ENCODE measurements at places on chromosomes 13 and 19. TPM values are rescaled to one million over a fixed set of nuclear protein-coding genes. Genes with fewer than 3 reads are reported as not detected.

NKPD1 gene
- 0.08 TPM for polyA plus RNA-seq

MADCAM1 gene
- 11.7 TPM for polyA plus RNA-seq

PRTN3 gene
- polyA plus RNA-seq = 3.2 TPM

ZNF564 gene
- polyA plus RNA-seq = 10.8 TPM

ZNF708 gene
- 20.9 TPM for polyA plus RNA-seq

C1QTNF9B gene
- 1.6 TPM for polyA plus RNA-seq

IL27RA gene
- polyA plus RNA-seq = 8.2 TPM

CGB3 gene
- not detected for polyA plus RNA-seq

TMIGD2 gene
- polyA plus RNA-seq = 0.36 TPM

NRTN gene
- 1.7 TPM for polyA plus RNA-seq

POLRMT gene
- polyA plus RNA-seq = 44.7 TPM

DNA sequence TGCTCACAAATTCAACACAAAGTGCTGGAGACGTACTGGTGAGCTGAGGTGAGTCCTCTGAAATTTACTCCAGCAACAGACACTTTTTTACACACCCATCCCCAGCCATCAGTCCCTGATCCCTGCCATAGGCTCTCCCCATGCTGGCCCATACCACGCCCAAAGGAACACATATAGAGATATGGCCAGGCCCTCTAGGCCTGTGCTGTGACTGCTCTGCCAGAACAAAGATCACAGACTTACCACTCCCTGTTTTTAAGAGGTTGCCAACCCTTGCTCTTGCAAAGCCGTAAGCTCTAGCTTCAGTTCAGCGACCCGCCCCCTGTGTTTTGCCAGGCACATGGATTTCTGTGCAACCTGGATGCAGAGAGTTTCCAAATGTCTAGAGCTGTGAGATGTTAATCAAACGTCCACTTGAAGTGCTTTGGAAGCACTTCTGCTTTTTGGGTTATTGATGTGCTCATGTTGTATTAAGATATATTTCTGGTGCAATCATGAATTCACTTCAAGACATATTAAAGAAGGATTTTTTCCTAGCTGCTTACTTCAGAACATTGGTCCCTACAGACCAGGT lies 59.7 kb downstream of the DLEU7 start:
- no peak for DNase-seq

DNA sequence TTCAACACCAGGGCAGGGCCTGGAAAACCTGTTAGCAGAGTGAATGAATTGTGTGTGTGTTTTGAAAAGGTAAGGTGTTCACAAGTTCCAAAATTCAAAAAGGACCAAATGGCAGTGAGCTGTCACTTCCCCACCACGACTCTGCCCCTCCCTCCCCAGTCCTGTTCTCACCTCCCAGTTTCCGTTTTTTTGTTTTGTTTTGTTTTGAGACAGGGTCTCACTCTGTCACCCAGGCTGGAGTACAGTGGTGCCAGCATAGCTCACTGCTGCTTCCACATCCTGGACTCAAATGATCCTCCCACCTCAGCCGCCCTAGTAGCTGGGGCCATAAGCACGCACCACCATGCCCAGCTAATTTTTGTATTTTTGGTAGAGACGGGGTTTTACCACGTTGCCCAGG lies 20.3 kb upstream of the BCL3 start:
- DNase-seq = no peak

DNA sequence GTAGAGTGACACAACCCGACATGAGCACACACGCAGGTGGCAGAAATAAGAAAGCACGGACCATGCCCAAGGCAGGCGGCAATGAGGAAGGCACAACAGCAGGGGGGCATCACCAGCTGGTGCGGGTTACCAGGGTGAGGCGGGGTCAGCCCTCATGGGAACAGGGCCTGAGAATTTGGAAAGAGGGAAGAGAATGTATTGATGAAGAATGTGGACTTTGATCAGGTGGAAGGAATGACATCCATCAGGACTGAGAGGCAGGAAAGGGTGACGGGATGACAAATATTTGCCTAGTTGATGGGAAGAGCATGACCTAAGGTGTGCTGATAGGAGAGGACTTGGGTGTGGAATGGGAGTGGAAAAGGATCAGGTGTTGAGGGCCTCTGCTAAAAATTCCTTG lies 177.5 kb downstream of the ABCC4 start:
- no peak for DNase-seq

DNA sequence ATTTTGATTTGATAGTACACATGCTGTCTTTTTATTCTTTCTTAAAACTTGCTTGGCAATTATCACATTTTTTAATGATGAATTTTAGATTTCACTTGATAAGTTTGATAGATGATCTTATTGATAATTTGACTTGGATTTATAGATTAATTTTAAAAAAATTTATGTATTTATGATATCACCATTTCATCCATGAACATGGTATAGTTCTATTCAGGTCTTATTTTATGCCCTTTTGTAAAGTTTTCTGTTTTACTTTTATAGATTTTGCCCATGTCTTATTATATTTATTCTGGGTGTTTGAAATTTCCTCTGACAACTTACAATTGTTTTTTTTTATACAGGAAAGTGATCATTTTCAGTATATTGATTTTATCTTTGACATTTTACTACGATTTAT lies 39.5 kb downstream of the ZNF536 start:
- no peak for DNase-seq

DNA sequence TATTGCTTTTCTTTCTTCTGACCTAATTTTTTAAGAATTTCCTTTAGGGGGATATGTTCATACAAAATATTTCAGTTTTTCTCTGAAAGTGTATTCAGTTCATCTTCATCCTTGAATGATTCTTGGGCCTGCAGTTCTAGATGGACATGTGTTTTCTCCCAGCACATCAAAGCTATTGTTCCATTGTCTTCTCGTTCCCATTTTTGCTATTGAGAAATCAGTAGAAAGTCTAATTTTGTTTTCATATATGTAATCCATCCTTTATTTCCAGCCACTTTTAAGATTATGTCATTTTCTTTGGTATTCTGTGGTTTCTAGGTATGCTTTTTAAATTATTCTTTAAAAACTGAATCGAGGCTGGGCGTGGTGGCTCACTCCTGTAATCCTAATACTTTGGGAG lies 15.8 kb upstream of the GRAMD1A start:
- DNase-seq = no peak

GRCh38 chr19:10889880-10890279 lies 18.5 kb downstream of the CARM1 start:
- no peak for DNase-seq

GRCh38 chr19:34494601-34495000 lies 13.0 kb downstream of the WTIP start:
- DNase-seq = no peak

DNA sequence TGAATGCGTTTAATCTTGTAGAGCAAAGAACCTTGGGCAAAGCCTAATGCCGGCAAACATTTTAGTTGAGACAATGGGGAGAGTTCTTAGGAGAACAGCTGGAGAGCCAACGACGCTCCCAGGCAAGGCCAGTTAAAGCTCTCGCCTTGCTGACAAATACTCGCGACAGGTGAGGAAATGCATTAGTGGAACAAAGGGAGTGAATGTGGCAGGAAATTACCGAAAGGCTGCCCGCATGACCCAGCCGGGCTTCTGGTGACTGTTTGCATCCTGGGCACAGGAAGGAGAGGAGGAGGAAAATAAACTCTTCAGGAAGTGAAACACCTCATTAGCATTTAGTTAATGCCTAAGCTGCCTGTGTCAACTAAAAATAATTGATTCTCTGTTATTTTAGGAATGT lies 74.6 kb downstream of the SHISA2 start:
- no peak for DNase-seq

GRCh38 chr19:1400281-1401137 lies 833 bp downstream of the GAMT start:
- DNase-seq = peak; percentile 80

- DNase-seq = no peak
Observed at GRCh38 chr19:58166708-58167280, 16.1 kb upstream of the ZNF274 start.

DNA sequence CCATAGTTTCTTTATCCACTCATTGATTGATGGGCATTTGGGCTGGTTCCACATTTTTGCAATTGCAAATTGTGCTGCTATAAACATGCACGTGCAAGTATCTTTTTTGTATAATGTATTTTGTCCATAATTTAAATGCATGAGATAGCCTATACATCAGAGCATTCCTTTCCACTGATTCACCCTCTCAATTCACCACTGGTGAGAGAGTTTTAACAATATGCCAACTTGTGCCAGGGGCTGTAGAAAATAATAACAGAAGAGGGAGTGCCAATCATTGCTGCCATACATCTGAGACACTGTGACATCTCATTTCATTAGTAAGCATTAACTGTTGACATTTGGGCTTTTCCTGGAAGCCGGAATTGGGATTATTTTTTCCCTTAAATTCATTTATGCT lies 125.1 kb downstream of the RAP2A start:
- DNase-seq = no peak

- no peak for DNase-seq
Observed at GRCh38 chr13:28659621-28659970, 666 bp downstream of the POMP start.

GRCh38 chr19:32401992-32402391 lies 3.6 kb upstream of the DPY19L3 start:
- DNase-seq = no peak

DNA sequence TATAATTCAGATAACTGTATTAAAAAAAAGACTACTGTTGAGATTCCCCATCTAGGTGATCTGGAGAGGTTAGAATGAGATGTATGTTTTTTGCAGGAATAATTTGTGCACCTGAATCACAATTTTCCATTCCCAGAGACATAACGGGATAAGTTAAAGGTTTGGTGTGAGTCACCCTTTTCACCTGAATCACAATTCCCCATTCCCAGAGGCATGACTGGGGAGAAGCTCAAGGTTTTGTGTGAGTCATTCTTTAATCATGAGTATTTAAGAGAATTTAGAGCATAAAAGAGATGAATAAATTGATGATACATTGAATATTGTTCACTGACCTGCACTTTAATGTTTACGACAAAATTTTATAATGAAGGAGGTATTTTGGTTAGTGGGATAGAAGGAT lies 9.0 kb downstream of the OR7A5 start:
- DNase-seq = no peak

DNA sequence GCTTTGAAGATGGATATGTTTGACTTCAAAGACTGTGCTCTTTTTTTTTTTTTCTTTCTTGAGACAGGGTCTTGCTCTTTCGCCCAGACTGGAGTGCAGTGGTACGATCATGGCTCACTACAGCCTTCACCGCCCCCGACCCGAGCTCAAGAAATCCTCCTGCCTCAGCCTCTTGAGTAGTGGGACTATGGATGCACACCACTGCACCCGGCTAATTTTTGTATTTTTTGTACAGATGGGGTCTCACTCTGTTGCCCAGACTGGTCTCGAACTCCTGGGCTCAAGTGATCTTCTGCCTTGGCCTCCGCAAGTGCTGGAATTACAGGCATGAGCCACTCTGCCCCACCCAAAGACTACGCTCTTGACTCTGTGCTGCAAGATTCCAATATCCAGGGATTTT lies 50.4 kb downstream of the SPTBN4 start:
- no peak for DNase-seq

DNA sequence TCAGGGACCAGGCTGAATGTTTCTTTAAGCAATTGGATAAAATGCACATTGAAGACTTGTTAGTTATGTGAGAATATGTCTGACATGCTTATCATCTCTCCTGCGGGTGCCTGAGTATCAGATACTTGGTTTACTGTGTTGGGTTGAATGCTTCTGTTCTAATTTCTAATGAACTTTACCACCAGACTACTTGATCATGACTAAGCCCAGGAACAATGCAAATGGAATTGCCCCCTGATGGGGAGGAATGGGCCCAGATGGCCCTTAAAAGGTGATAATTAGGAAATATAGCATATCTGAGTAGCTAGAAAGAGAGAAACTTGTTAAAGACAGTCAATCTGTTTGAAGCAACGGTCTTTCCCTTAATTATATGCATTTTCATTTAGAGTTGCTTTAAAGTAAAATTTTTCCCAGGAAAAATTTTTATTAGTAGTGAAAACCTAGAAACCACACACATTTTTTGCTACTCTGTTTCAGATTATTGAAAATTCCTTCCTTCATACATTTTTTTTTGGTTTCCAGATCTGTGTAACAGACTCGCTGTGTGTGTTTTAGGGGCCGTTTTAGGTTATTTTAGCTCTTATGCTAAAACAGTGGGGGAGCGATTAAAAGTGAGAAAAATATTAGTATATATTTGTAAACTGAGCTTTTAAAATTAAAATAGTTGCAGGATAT lies 186.6 kb downstream of the TM9SF2 start:
- DNase-seq = no peak

GRCh38 chr19:49347835-49348234 lies 12.6 kb downstream of the CD37 start:
- DNase-seq = no peak

GRCh38 chr13:107130566-107130965 lies 562.6 kb upstream of the ARGLU1 start:
- peak; percentile 67 for DNase-seq

GRCh38 chr13:21310220-21310619 lies 133.8 kb downstream of the MRPL57 start:
- DNase-seq = no peak

DNA sequence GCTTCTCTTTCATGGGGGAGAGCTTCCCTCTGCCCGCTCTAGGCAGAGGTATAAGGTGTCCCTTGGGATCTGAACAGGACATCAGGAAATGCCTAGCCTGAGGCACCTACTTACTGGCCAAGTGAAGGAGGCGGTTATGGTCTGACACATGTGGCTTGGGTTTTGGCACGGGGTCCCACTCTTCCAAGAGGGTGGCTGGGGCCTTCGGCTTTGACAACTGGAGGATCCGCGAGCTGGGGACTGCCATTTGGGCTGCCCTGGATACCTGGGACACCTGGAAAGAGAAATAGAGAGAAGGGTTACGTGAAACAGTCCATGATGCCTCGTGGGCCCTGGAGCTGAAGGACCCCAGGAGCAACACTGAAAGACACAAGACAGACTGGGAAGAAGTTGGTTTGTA lies 22.4 kb upstream of the MIER2 start:
- DNase-seq = no peak

DNA sequence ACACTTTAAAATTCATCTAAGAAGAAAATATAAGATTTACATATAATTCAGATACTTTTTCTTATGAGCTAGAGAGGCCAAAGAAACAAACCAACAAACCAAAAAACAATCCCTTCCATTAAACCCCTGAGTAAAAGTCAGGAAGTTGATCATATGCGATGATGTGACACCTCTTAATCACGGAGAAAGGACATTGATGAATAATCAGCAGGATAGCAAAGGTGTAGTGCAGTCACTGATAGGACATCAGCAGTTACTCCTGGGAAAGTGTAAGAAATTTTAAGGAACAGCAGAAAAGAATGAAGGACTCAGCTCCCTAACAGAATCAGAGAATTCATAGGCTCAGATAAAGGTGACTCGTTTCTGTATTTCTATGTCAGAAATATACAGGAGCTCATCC lies 202.4 kb upstream of the EDNRB start:
- no peak for DNase-seq

DNA sequence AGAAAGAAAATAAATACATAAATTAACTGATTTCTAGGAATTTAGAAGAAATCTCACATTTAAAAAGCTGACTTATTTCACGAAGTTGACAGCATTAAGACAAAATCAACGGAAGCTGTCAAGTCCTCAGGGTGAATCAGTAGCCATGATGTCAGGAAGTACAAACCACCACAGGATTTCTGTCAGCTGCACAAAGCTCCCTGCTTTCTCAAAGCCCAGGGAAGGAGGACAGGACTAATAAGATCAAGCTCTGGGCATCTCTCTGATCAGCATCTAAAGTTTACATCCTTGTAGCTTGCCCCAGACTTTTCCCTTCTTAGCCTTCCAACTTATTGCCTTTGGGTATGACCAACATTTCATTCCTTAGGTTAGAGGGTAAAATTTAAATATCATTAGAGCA lies 9.4 kb downstream of the DCT start:
- DNase-seq = no peak

Measured in left lung (tissue), 14 donors.